Islet precursor cell (in vitro differentiated cells): ENCODE measurements at places on chromosomes 6 and 20.
A peak's percentile ranks its signal among the peaks of the same experiment; 100 is the strongest.

DNA sequence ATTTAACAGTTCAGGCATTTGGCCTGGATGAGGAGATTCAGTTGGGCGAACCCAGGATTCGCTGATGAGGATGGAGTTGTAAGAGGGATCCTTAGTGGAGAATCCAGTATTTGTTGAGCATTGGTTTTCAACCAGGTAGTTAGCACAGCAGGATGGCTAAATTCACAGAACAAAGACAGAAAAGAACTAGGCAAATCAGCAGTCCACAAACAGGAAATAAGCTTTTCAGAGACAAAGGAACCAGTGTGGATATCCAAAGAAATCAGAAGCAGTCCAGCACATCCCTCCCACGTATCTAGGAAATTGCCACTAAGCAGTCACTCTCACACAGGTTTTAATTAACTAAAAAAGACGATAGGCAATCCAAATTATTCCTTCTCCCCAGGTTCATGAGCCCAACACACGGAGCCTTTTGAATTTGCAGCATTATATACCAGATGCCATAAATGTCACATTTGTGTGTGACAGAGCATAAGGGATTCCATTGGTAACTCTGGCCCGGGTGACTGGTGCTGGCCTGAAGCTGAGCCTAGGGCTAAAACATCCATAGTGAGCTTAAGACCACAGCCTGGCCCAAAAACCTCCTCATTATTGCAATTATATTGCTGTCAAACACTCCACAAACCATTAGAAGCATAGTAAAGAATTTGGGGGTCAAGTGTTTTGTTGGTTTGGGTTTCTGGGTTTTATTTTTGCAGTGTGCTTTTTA is 131.5 kb downstream of the SOBP start:
- DNase-seq: no peak

DNA sequence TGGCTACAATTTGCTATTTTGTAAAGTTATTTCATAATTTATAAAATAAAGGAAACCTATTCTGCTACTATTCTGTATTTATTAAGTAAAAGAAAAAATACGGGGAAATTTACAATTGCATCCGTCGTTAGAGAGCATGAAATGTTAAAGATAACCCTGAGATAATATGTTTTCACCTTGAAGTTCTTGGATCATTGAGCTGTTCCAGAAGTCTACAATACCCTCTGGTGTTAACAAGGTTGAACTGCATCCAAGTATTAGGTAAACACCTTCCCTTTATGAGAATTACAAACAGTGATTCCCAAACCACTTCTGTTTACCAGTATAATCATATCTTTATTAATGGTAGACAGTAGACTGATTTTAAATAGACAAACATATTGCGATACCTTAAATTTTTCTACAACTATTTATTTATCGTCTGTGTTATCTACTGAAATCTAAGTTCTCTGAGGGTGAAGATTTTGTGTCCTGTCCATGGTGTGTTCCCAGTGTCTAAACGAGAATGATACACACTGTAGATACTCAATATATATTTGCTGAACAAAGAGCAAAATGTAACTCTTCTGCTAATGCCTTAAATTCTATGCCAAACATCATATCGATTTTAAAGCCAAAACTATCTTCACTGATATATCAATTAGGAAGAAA is 28.2 kb downstream of the TBC1D32 start:
- no peak for DNase-seq

- DNase-seq: peak; percentile 89
Measured at GRCh38 chr6:110310861-110311446, 47.2 kb downstream of the METTL24 start.

- DNase-seq: no peak
Measured at GRCh38 chr6:135826236-135826804, 25.2 kb upstream of the PDE7B start.

GRCh38 chr20:37337208-37337991 is 8.5 kb upstream of the SRC start:
- no peak for DNase-seq

- DNase-seq: peak; percentile 32
Measured at GRCh38 chr20:38007526-38007925, 25.7 kb downstream of the TTI1 start.

GRCh38 chr6:12608016-12608860 is 108.3 kb upstream of the PHACTR1 start:
- DNase-seq: no peak

GRCh38 chr6:6193221-6193745 is 127.2 kb downstream of the F13A1 start:
- DNase-seq: no peak

DNA sequence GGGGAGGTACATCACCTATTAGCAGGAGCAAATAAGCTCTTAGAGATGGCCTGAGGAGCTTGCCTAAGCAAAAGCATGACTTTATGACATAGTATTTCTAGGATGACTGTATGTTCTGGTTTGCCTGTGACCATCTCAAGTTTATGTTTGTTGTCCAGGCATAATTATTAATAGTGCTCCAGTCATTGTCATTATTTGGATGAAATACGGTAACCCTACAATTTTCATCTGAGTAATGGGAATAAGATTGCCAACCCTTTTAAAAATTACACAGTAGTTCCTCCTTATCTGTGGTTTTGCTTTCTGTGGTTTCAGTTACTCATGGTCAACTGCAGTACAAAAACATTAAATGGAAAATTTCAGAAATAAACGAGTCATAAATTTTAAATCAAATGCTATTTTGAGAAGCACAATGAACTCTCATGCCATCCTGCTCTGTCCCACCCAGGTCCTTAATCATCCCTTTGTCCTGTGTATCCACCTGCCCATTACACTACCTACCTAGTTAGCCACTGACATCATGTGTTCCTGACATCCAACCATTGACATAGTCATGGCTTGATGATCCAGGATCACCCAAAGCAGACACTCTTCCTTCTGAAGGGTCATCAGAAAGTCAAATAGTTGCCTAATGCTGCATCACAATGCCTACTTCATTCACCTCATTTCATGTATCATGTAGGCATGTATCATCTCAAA is 27.0 kb upstream of the TFB1M start:
- DNase-seq: no peak

GRCh38 chr6:41277605-41278004 is 8.9 kb downstream of the TREM1 start:
- DNase-seq: no peak

DNA sequence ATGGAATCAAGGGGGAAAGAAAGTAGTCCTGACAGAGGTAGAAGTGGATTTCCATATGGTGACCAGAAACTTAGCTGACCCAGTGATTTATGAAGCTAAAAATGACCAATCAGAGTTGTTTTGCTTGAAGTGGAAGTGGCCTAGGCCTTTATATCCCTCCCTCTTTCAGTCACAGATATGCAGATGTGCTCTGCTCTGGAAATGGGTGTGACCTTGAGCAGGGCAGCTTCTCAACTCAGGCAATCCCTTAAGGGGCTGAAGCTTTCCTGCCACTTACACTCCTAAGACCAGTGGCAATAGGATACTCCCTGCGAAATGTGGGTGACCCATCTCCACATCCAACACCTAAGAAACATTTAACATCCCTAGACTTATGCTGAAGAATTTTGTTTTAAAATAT is 256.6 kb downstream of the EYS start:
- peak; percentile 52 for DNase-seq

GRCh38 chr6:132192631-132193030 is 208.6 kb downstream of the MOXD1 start:
- no peak for DNase-seq

GRCh38 chr6:45959534-45960145 is 56.0 kb downstream of the CLIC5 start:
- no peak for DNase-seq

- no peak for DNase-seq
Measured at GRCh38 chr6:163897030-163897429, 482.5 kb downstream of the QKI start.

GRCh38 chr6:125742024-125742423 is 7.4 kb upstream of the HEY2 start:
- no peak for DNase-seq

DNA sequence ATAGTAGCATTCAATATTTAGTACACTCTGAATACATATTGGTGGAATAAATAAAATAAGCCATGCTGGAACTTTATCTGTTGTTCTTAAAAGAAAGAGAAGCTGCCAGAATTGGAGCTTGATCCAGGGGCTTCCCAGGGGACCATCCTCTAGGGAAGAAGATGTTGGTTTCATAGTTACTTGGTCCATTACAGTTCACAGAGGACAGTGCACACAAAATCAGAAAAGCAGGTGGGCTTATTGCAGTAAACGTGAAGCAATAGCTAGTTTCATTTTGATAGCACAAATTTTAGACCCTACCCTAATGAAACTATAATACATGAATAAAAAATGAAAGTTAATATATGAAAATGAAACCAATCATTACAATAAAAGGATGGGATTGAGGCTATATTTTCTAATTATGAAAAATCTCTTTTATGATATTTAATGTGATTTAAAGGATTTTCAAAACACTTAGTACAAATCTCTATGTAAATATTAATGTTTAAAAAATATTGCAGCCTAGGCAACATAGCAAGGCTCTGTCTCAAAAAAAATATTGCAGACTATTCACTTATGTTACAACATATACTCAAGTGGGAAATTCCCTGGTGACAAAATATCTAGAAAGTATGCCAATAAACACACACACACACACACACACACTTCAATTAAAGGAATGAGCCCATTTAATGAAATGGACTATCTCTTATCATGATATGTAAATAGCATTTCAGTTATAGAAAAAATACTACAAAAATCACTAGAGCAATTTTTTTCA is 227.0 kb upstream of the MARCKS start:
- no peak for DNase-seq

GRCh38 chr6:170136541-170137175 is 154.2 kb downstream of the DLL1 start:
- peak; percentile 31 for DNase-seq

DNA sequence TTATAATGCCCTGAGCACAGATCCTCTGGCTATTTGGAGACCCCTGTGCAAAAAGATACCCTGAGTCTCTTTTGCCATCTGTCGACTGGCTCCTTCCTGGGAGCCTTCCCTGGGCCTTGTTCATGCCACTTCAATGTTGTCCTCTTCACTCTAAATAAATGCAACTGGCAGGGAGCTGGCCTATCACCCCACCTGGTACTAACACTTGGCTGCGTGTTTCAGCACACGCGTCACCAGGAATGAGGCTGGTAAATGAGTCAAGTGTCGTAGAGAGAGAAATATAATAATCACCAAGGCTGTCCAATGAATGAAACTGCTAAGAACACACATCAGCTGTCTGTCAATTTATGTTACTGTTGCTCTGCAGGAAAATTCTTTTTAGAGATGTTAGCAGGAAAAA is 374.6 kb upstream of the JARID2 start:
- DNase-seq: no peak

DNA sequence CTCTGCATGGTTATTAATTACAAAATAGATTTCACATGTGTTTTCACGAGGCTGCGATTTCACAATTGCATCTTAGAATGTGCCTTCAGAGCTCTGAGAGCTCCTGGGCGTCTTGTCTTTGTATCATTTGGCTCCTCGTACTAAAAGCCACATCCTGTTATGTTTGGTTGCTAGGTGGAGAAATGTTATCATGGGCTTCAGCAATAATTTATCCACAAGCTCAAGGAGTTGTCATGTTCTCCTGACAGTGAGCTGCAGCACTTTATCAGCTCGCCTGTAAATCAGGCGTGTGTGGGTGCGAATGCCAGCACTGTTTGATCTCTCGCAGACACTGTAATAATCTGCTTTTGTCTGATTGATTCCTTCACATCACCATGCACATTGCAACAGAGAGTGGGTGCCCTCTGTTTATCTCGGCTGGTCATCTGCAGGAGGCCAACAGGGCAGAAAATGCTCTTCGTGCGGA is 218.6 kb upstream of the ZFP64 start:
- DNase-seq: no peak

GRCh38 chr6:22826961-22827360 is 257.6 kb downstream of the HDGFL1 start:
- DNase-seq: no peak

DNA sequence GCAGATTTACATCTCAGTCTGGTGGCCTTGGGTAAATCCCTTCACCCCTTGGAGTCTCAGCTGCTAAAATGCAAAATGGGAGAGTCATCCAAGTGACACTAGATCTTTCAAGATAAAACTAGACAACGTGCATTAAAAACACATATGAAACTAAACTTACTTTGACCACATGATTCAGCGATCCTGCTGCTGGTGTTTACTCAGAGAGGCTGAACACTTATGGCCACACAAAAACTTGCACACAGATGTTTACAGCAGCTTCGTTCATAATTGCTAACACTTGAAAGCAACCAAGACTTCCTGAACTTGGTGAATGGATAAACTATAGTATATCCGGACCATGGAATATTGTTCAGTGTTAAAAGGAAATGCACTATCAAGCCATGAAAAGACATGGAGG is 55.3 kb upstream of the GPR6 start:
- DNase-seq: no peak

GRCh38 chr6:152471456-152472265 is 165.5 kb downstream of the SYNE1 start:
- no peak for DNase-seq

- peak; percentile 27 for DNase-seq
Measured at GRCh38 chr20:3658716-3659491, 4.3 kb downstream of the GFRA4 start.

- peak; percentile 75 for DNase-seq
Measured at GRCh38 chr6:43396408-43397149, 27.1 kb upstream of the ZNF318 start.

DNA sequence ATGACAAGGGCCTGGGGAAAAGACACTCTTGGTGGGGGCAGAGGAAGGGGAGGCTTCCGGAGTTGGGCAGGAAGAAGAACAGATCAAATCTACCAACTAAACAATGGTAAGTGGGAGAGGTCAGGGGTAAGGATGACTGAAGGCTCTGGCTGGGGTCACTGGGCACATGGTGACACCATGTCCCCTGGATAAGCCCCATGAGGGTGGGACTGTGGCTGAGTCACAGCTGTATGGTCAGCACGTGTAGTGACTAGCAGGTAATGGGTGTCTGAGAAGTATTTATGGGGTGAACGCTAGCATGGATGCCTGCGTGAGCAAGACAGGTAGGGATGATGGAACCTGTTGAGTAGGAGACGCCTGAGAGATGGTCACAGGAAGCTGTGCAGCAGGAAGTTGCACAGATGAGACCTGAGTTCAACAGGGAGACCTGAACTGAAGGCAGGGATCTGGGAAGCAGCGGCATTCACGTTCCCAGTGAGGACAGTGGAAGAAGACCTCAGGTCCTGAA is 64.5 kb upstream of the SNX9 start:
- DNase-seq: no peak

- DNase-seq: no peak
Measured at GRCh38 chr20:9439806-9440205, 74.6 kb upstream of the LAMP5 start.

GRCh38 chr6:34526241-34526972 is 29.7 kb downstream of the SPDEF start:
- no peak for DNase-seq

DNA sequence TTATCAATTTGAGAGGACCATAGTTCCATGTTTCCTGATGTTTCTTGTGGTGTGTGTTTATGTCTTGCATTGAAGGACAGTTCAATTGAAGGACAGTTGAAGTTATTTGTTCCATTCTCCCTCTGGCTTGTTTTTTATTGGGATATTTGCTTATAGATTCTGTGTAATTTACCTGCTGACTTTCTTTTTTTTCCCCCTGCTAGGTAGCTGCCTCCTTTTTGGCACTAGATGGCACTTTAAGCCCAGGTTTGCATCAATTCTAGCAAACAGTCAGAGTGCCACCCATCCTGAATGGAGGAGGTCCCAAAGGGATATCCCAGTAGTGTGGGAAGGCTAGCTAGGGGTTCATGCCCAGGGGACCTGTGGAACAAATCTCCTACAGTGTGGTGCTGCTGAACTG is 78.1 kb downstream of the CFAP61 start:
- DNase-seq: no peak

GRCh38 chr20:19463597-19463996 is 251.2 kb downstream of the SLC24A3 start:
- DNase-seq: peak; percentile 55

GRCh38 chr20:56929606-56930005 is 300.5 kb downstream of the TFAP2C start:
- DNase-seq: peak; percentile 76
